Stimulated activated naive CD4-positive, alpha-beta T cell treated with Interleukin-2 at 50 U/mL for 16 hours (primary cell): ENCODE measurements at places on chromosomes 4 and X.

DNA sequence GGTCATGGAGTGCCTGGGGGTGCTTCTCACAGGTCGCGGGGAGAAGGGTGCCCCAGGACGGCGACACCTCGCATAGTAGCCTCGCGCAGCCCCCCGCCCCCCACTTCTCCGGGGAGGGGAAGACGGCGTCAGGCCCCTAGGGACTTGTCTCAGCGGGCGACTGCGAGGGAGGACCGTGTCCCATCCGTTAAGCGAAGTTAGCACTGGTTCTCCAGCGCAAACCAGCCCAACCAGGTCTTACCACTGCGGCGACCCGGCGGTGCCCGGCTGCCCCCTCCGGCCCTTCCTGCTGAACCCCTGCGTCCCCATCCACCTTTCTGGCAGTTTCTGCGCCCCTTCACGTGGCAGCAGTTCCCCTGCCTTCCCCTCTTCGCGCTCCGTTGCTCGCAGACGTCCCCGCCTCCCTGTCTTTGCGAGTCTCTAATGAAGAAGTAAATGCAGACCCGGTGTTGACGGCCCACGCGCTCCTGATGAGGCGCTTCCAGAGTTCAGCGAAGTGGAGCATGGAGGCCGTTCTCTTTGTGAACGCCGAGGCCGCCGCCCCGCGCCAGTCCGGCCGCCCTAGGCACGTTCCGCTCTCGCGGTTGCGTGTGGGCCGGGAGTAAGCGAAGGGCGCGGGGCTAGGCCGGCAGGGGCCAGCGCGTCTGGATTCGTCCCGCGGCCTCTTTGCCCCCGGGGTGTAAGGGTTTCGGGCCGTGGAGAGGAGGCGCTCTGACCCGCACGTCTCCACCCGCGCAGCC lies 3.0 kb downstream of the SLIT2 start:
- DNase-seq, result no peak

- no peak for DNase-seq
Measured at GRCh38 chrX:130119312-130119898, 9.1 kb upstream of the ELF4 start.

DNA sequence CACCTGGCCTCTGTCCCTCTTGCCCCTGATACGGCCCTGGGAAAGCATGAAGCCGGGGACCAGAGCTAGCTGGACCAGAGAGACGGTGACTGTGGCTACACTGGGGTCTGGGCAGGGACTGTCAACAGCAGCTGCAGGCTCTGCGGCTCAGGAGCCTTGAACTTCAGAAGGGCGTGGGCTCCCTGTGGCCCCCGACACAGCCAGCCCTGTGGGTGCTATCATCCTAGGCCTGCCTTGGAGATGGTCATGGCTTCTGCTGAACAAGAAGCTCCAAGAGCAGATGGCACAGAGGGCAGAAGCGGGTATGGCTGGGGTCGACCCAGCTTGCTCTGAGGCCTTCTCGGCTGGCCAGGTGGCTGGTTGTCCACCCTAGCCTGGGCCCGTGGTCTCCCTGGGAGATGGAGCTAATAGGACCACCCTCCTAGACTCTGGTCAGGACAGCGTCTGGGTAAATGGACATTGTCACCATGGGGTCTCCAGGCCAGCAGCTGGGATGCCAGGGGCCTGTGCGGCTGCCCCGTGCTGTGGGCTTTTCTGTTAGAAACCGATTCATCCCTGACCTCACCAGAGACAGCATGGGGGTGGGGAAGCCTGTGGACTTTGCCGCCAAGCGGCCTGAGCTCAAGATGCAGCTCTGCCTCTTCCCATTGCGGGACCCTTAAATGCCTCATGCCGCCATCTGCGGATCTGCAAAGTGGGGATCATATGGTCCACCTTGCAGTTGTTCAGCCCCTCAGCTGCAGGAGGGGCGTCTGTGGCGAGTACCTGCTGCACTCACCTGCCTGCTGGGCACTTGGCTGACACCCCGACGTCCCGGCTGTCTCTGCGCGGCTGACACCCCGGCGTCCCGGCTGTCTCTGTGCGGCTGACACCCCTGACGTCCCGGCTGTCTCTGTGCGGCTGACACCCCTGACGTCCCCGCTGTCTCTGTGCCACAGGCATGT lies 21.1 kb downstream of the CPZ start:
- DNase-seq, result no peak

DNA sequence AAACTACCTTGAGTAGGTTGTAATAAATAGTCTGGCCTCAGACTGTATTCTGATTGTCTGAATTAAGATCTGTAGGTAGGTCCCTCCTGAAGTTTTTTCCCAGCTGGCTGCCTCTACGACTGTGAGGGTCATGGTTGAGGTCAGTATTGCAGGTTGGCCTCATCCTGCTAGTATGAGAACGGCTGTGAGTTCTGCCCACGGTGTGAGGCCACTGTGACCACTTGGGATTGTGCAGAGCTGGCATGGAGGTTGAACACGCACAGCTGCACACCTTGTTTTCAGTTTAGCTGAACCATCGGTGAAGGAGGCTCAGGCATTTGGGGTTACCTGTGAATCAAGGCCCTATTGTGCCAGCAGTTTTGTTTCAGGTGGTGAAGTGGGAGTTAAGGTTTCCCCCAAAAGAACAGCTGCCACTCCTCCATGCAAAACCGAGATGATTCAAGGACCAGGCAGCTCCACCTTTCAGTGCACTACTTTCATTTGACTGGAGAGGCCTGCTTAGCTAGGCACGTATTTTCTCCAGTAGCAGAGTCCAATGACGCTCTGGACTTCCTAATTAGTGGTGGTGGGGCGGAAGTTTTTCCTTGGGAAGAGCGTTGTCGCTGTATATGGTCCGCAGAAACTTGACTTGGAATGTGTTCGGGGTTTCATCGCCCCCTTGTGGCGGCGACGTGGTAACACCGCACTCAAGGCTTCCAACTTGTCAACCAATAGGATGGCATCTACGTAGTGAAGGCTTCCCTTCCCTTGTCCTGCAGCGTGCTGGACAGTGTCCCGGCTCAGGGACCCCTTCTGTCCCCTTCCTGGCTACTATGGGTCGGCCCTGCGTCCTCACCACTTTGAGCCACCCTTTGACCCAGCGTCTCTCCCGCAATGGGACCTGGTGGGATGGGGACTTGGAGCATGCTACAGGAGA lies 13.8 kb downstream of the CMC4 start:
- DNase-seq, result peak; percentile 12

DNA sequence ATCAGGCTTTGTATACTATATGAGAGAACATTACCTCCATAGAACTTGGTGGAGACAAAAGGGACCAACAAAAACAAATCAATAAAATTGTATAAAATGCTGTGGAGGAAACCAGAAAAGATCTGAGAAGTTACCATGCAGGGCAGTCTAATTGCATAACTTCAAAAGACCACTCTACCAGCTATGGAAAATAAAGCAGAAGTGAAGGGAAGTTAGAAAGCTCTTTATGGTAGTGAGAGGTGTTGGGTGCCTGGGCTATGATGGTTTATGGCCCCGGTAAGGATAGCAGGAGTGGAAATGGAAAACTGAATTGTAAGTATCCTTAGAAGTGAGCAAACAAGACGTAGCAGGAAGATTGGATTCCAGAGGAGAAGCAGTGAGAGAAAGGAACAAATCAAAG lies 3.1 kb downstream of the TMEM184C start:
- DNase-seq, result no peak

GRCh38 chrX:13658602-13659001 lies 5.7 kb downstream of the TCEANC start:
- DNase-seq, result no peak

GRCh38 chrX:131225078-131225477 lies 64.0 kb downstream of the IGSF1 start:
- no peak for DNase-seq

DNA sequence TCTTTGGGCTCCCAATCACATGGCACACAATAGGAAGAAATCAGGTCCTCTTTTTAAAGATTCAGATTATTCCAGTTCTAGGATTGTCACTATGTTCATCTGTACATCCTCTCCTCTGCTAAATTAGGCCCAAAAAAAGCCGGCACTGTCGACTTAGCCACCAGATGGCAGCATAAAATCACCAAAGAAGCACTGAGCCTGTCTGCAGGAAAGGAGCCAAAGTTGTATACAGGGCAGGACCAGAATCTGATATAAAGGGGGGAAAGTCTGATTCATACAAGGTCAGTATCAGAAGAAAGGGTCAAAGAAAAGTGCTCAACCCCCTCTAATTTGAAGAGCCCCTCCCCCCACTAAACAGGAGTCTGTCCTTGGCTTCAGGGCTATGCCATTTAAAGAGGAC lies 292.5 kb downstream of the CHIC1 start:
- DNase-seq, result peak; percentile 11

GRCh38 chr4:3248811-3249661 lies at the start of gene MSANTD1:
TSS of gene MSANTD1 (plus strand) at chr4:3249159. CDS start at chr4:3249223, 64 bp downstream.
- DNase-seq, result no peak

GRCh38 chr4:8472689-8473197 lies 32.2 kb downstream of the TRMT44 start:
- no peak for DNase-seq

GRCh38 chrX:47231167-47231566 lies 1.6 kb upstream of the USP11 start:
- no peak for DNase-seq
